ENCODE measurements at places on chromosomes 1 and 21.
A peak's percentile ranks its signal among the peaks of the same experiment; 100 is the strongest.

- no peak for DNase-seq
These were observed 548.1 kb downstream of the BRINP3 start for GRCh38 chr1:189929501-189930099.

DNA sequence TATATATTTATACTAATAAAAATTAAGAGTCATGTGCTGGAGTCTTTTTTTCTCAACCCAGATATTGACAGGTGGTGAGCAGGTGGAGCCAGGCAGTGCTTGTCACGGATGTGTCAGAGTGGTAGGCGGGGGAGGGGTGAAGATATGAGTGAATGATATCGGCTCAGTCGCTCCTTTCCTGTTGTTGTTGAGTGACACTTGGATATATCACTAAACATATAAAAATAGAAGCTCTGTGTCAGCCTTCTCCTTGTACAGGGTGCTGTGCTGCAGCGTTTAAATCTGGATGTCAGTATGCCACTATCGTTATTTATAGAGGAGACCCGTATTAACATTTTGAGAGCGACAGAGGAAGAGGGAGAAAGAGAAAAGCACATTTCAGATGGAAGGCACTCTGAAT is 339.6 kb downstream of the NUF2 start:
- no peak for DNase-seq

DNA sequence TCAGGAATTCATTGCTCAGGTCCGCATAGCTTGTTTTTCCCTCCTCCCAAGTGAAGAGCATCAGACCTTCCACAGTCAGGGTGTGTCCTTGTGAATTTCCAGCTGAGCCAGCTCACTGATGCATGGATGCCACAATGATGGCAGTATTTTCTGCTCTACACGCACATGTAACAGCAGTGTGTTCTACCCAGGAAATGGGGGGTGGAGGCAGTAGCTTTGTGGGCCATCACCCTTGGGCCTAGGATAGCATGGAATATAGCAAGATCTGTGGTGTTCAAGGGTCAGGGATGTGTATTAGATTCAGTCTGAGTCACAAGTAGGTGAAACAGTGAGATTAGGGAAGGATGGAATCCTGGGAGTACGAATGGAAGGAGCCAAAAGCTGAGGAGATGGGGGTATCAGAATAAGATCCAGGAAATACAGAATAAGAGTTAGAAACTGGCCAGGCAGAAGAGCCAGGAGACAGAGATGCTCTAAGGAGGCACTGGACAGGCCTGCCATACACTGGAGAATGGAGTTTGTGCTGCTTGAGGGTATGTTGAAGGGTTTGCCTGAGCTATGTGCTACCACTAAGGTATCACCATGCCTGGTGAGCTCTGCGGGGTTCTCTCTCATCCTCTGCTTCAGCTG is 90.6 kb upstream of the CNIH3 start:
- DNase-seq, result peak; percentile 19

- no peak for DNase-seq
These were observed 60.2 kb downstream of the NDUFS5 start for GRCh38 chr1:39086386-39086785.

DNA sequence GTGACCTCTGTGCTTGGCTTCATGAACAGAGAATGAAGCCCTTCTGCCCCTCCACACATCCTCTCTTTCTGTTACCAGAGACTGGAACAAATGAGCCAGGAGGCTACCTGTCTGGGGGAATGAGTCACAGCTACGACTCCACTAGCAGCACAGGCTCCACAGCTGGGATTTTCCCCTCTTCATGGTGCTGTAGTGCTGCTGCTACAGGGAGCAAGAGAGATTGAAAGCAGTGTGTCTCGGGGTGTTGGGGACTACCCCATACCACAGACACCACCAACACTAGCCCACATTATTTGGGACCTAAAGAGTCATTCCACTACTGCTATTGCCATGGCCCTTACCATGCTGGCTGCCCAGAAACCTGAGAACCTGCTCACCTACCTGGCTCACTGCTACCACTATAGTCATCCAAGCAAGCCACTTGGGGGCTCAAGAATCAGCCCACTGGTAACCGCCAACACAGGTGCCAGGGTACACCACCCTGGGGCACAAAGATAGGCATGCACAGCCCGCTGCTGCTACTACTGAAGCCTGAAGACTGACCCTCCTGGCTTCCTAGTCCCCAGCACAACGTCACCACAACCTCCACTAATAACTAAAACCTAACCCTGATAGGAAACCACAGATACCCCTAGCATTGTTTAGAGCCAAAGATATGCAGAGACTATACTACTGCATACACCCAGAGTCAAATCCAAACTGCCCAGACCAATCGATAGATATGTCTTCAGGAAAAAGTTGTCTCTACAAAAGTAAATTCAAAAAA is 17.7 kb downstream of the CD1E start:
- DNase-seq, result no peak

DNA sequence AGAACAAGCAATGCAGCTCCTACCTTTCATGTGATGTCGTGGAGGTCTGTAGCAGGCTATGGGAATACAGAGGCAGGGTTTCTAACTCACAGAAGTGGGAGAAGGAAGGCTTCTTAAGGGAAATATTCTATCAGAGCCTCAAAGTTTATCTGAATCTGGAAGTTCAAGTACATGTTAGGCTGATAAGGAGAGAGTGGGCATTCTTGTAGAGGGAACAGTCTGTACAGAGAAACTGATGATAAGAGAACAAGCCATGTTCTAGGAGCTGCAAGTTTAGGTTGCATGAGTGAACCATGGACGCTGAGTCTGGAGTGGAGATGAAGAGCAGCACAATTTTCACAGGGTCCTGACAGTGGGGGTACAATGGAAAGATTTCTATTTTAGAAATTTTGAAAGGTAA is 344.0 kb downstream of the CHRM3 start:
- no peak for DNase-seq

DNA sequence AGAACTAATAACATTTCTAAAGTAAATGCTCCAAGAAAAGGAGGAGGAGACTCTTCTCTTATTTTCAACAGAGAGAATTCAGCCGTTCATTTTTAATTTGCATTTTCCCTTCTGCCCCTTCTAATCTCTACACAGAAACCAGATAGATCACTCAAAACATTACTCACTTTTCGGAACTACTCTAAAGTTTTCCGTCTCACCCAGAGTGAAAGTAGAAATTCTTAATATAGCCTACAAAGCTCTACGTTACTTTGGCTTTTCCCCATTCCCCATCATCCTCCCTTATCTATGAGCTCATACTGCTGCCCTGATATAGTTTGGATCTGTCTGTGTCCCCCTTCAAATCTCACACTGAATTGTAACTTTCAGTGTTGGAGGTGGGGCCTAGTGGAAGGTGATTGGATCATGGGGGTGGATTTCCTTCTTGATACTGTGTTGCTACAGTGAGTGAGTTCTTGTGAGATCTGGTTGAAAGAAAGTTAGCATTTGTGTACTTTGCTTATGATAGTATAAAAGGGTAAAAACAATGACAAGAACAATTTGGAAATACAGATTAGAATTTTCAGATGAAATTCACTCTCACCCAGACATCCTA is 188.2 kb downstream of the AMY1C start:
- no peak for DNase-seq

- no peak for DNase-seq
These were observed 162.7 kb downstream of the PIGK start for GRCh38 chr1:77056525-77056924.

DNA sequence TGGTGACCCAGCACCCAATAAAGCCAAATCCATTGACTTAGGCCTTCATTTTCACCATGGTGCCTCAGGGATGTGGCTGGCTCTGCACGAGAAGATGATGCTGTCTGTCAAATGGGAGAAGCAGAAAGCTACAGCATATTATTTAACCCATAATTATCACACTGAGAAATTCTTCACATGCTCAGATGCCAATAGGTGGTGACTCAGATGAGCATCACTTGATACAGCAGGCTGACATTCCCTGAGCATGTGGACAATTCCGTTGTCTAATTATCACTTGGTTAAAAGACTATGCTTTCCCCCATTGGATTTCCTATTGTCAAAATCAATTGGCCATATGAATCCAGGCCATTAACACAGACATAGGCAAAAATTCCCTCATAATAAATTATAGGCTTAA is 44.0 kb upstream of the HSD3B1 start:
- DNase-seq, result no peak

DNA sequence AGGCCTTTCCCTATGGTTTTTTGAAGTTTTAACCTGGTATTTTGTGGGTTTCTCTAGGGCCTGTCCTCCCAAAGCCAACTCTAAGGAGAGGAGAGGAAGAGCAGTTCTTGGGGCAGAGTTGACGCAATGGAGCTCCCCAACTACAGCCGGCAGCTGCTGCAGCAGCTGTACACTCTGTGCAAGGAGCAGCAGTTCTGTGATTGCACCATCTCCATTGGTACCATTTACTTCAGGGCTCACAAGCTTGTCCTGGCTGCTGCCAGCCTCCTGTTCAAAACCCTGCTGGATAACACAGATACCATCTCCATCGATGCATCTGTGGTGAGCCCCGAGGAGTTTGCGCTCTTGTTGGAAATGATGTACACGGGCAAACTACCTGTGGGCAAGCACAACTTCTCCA is 38.2 kb downstream of the ZBTB40 start:
- no peak for DNase-seq

DNA sequence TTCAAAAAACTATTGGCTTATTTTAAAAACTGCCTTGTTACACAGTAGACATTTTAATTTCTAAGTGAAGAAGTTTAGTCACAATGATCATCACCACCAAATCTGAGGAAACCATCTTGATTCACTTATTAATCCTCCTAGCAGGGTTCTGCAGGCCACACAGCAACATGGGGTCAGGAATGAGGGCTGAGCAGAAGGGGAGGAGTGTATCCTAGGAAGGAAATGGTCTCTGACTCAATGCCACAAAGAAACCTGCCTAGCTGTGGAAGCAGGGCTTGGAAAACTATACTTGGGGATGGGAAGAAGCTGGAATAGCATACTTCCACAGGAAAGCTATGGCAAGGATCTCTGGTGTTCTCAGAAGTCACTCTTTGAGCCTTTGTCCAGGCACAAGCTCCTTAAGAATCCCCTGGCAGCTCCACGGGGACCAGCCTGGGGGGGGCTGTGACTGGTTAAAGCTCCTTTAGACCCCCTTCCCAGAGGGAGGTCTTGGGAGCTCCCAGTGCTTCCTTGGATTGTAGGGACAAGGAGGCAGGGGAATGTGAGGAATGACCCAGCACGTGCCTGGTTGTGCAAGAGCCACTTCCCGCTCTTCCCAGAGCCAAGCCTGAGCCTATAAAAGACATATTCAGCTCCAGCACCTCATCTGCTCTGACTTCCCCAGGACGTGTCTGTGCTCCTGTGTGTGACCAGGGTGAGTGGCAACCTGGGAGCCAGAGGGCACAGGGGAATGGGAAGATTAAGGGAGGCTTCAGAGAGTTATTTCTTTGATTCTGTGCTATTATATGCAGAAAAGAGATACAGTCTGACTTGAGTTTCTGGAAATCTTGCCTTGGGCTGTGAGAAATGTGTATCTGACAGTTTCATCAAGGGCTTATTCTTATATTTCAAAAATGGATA is at the start of gene LCE2A:
Gene LCE2A, plus strand, starts transcription at position 645 of the 900 bp plus-strand sequence. CDS start 557 bp downstream, outside the sequence.
- DNase-seq, result no peak

DNA sequence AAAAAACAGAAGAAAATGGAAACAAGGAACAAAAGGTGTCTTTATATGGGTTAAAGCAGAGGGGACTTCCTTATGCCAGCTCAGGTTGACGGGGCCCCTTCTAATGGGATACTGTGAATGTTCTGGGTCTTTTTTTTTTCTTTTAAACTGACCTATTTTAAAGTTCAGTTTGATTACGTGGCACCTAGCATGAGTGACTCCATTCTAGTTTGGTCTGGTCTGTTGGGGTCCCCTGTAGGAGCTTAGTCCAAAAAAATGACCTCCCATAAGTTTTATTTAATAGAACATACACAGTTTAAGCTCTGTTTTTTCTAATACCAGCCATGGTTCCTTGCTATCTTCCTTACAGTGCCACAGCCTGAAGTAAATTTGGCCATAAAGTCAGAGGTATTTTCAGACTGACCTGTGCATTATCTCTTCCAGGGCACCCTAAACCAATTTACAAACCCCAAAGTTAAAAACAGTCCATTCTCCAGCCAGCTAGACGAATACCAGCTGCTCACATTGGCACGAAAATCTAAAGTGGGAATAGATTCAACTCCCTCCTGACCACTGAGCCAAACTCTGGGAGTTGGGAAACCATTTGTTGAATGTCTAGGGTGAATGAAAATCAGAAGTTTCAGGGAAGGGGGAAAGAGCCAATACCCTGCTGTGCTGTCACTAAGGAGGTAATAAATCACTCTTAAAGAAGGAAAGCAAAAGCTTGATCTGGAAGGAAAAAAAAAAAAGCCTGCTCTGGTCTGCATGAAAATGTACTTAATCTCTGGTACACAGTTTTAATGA is 42.4 kb downstream of the AKNAD1 start:
- no peak for DNase-seq
